ENCODE measurements at places on chromosomes 11 and 22. TPM values are rescaled to one million over a fixed set of nuclear protein-coding genes. Genes with fewer than 3 reads are reported as not detected.

EHF gene
- total RNA-seq, result not detected

OR8G5 gene
- total RNA-seq, result not detected

TPH1 gene
- not detected for total RNA-seq

C11orf97 gene
- not detected for total RNA-seq

CAPN5 gene
- total RNA-seq, result 31.5 TPM

GAB4 gene
- not detected for total RNA-seq

RASL10A gene
- total RNA-seq, result not detected

MUC5B gene
- not detected for total RNA-seq

OR52A5 gene
- not detected for total RNA-seq

APOA1 gene
- total RNA-seq, result not detected

GRCh38 chr11:106920899-106921509, 97.3 kb downstream of the GUCY1A2 start:
- no peak for DNase-seq

DNA sequence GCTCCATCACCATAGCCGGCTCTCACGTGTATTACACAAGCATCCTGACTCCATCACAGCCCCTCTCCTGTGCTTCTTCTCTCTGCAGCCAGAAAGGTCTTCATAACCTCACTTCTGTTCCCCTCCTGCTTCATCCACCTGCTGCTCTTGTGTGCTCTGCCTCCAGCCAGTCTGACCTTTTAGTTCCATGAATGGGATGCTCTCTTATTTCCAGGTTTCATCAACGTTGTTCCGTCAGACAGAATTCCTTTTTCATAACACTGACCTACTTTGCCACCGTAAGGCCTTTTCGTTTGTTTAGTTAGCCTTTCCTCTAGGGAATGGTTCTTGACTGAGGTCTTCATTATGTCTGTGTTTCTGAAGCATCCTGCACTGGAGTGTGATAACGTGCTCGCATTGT, 18.8 kb downstream of the GRAMD1B start:
- DNase-seq, result no peak

GRCh38 chr22:30312053-30312452, 14.7 kb downstream of the TBC1D10A start:
- peak; percentile 87 for DNase-seq

GRCh38 chr22:19800761-19801244, 40.2 kb downstream of the TBX1 start:
- peak; percentile 28 for DNase-seq

DNA sequence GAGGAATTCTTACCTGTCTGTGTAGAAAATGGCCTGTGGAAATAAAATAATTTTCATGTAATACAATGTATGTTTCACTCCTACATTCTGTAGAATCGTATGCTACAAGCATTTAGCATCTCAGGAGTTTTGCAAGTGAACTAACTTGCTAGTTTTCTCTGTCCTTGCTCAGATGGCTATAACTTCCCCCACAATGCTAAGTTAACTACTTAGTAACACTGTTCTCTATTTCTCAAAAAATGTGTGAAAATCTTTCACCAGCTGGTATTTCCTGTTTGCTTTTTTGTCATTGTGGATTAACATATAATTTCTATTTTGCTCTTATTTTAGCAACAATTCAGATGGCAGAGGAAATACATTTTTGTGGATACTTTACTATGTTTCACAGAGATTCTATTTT, 4.4 kb downstream of the OR4S2 start:
- no peak for DNase-seq

DNA sequence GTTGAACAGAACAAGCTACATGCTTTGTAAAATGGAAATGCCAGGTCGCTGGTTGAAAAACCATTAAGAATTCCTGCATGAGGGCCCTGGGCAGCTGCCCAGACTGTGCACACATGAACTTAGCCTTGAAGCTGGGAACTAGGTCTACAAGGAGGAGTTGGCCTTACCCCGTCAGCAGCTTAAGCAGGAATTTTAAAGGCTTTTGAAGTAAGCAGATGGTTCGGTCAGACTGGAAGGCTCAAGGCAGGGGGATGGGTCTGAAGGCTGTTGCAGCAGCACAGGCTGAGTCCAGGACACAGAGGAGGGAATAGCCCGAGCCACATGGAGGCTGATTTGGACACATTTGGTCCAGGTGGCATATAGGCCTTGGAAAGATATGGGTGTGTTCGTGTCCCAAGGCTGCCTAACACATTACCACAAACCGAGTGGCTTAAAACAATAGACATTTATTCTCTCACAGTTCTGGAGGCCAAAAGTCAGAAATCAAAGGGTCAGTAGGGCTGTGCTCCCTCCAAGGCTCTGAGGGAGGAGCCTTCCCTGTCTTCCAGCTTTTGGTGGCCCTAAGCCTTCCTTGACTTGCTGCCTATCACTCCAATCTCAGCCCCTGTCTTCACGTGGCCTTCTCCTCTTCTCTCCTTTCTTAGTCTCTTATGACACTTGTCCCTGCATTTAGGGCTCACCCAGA, 11.6 kb downstream of the LIF start:
- DNase-seq, result peak; percentile 23

GRCh38 chr22:35552196-35552842, 11.7 kb downstream of the RASD2 start:
- DNase-seq, result no peak

DNA sequence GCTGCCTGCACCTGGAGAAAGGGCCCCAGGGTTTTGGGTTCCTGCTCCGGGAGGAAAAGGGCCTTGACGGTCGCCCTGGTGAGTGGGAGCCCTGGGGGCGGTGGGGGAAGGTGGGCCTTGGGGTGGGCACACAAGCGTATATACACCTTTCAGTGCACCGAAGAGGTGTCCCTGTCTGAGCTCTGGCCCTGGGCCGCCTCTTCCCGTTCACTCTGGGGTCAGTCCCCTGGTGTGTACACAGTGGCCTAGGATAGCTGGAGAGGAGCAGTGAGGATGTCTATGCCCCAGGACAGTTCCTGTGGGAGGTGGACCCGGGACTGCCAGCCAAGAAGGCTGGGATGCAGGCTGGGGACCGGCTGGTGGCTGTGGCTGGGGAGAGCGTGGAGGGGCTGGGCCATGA, 2.8 kb downstream of the NHERF4 start:
- DNase-seq, result no peak

- no peak for DNase-seq
Observed at GRCh38 chr11:34639545-34639944, 18.7 kb downstream of the EHF start.

DNA sequence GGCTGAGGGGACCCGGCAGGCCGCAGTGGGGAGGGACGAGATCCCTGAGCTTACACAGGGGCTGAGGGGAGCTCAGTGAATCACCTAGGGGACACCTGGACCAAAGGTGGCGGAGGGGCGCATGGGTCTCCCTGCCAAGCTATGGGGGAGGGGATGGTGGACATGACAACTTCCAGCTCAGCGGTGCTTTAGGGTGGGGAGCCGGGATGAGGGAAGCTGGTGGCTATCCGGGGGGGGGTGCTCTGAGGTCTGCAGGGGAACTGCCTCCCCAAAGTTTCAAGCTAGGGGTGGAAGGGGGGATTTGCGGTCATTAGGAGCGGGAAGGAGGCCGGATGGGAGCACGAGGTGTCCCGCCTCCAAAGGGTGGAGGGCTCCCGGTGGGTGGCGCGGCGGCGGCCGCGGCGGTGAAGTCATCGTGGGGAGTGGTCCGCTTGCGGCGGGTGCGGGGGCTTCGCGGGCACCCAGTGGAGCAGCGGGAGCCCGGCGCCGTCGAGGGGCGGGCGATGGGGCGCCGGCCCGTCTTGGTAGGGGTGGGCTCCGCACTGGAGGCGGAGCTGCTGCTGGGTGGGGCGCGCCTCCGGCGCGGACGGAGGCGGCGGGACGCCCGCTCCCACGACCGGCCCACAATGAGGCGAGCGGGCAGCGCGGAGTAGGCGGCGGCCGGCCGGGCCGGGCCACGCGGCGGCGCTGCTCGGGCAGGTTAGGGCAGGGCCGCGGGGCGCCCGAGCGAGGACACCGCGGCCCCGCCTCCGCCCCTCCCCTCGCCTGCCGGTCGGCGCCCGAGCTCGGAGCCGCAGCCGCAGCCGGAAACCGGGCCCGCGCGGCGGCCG, at the start of gene MICALL1:
Gene MICALL1, plus strand, starts transcription at position 764 of the 830 bp plus-strand sequence. CDS start 126 bp downstream, outside the sequence.
- peak; percentile 58 for DNase-seq

DNA sequence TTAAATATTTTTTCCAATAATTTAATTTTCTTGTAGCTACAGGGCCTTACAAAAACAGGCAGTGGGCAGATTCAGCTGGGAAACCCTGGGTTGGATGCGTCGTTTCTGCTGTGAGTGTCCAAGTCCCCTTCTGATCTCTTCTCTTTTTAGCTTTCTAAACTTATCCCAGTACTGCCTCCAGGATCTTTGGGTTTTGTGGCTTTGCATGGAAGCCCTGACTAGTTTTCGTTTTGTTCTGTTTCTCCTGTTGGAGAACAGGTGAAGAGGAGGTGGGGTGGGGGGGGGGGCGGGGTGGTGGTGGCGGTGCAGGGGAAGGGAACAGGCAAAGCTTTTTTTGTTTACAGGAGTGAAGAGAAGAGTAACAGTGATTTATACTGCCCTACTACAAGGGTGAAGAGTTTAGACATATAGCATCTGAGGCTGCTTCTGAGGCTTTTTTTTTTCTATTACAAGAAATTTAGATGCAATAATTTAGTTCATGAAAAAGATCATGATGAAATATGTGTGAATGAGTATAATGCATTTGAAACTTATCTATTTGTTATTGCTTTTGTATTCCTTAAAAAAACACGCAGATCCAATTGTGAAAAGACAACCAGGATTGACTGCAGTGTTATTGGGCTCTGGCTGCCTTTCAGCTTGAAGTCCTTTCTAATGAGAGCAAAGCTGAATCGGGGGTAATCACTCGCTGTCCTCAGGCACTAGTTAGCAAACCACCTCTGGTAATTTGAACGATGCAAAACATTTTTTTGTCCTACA, 142.9 kb downstream of the NCAM1 start:
- no peak for DNase-seq

- peak; percentile 37 for DNase-seq
Observed at GRCh38 chr11:68974421-68975194, 6.2 kb downstream of the MRGPRD start.

DNA sequence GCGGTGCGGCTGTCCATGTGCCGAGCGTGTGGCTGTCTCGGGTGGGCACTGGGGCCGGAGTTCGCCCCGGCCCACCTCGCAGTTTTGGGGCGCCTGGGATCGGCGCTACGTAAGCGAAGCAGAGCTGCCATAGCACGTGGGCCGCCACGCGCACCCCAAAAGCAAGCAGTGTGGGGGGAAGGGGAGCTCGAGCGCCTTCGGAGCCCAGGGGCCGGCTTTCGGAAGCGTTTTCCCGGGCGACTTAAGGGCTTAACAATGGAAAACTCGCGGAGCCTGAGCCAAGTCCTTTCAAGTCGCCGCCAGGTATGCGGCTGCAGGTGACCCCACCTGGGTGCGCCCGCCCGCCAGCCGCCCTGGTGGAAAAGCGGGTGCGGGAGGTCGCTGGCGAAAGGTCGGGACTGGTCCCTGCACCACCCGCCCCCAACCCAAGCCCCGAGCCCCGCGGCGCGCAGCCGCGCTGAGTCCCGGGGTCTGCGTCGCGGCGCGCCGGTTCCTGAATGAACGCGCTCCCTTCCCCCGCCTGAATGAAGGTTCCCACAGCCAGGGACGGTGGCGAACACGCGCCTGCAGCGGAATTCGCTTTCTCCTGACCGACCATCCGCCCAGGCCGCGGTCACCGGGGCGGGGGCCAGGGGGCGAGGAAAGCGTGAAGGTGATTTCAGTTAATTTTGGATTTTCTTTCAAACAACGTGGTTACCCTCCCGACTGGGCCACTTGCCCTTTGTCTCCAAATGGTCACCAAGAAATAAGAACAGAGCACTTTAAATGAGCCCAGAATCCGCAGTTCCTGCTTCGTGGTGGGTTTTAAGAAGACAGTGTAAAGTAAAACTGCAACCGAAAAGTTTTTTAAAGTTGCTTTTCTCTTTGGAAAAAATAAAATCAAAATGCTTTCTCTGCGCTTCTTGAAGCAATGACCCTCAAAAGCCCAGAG, 2.8 kb upstream of the CCND1 start:
- DNase-seq, result no peak

GRCh38 chr11:92687724-92688123, 281.7 kb upstream of the MTNR1B start:
- no peak for DNase-seq

DNA sequence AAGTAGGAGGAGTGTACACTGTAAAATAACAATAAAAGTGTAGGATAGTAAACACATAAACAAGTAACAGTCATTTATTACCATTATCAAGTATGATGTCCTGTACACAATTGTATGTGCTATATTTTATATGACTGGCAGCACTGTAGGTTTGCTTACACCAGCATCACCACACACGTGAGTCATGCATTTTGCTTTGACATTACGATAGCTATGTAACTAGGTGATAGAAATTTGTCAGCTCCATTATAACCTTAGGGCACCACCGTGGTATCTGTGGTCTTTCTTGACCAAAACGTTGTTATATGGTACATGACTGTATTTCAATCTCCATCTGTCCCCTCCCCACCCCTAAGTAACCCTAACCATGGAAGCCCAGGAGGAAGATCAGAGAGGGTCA, 1.1 kb downstream of the DNAL4 start:
- peak; percentile 40 for DNase-seq

DNA sequence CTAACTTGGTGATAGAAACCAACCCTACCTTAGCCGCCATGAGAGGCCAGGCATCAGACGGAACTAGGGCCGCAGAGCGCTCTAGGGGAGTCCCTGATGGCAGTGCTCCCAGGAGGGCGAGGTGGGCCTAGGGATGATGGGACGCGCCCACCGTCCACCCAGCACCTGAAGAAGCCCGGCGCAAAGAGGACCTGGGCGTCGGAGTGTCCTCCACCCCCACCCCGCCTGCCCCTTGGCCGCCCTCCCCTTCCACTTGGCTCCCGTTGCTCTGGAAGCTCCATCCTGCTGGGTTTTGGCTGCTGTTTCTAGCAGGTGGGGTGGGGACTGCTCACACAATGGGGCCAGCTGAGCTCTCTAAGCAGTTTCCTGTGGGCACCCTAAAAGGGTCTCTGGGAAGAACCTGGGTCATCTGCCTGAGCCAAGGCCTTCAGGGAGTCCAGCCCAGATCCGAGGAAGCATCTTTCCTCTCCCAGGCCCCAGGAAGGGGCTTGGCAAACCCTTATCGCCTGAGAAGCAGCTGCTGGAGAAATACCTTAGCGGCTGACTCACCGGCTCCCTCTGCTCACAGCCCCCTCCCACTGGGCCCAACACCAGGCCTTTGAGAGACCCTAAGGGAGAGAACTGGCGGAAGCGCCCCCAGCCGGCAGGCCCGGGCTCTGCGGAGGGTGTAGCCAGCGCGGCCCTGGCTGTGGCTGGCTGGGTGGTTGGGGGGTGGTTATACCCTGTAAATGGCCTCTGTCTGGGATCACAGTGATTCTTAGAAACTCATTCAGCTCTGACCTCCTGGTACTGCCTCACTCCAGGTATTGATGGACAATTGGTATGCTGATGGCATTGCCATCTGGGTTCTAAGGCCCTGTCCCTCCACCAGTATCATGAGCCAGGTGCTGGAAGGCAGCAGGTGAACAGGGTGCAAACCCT, 19.3 kb downstream of the CREB3L1 start:
- peak; percentile 81 for DNase-seq

All from HFFc6 (cell line).